NCI-H2107 (cell line): ENCODE measurements at places on chromosomes 2 and 18.

DNA sequence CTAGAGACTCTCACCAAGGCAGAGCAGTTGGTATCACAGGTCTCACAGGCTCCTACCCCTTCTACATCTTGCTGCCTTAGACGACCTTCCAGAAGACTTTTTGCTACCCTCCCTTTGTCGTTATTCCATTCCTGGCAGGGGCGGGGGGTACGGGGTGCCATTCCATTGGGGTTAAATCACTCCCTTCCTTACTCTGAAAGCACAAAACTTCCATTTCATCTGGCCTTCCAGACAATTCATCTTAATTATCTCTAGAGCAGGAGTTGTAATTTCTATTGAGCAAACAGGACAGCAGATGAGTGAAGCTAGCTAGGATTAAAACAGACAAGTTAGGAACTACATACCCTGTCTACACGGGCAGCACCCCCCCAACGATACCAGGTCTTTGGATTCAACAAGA lies 276.2 kb upstream of the TANK start:
- DNase-seq = no peak

DNA sequence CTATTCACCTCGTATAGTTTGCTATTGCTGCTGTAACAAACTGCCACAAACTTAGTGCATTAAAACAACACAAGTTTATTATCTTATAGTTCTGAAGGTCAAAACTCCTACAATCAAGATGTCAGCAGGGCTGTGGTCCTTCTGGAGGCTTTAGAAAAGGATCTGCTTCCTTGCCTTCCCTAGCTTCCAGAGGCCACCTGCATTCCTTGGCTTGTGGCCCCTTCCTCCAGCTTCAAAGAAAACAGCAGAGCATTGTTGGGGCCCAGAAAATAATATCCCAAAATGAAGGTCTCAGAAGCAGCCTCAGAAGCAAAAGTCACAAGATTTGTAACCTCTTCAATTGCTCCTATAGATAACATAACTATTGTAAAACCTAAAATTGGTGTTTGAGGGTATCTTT lies 100.6 kb downstream of the HNRNPLL start:
- DNase-seq = no peak

DNA sequence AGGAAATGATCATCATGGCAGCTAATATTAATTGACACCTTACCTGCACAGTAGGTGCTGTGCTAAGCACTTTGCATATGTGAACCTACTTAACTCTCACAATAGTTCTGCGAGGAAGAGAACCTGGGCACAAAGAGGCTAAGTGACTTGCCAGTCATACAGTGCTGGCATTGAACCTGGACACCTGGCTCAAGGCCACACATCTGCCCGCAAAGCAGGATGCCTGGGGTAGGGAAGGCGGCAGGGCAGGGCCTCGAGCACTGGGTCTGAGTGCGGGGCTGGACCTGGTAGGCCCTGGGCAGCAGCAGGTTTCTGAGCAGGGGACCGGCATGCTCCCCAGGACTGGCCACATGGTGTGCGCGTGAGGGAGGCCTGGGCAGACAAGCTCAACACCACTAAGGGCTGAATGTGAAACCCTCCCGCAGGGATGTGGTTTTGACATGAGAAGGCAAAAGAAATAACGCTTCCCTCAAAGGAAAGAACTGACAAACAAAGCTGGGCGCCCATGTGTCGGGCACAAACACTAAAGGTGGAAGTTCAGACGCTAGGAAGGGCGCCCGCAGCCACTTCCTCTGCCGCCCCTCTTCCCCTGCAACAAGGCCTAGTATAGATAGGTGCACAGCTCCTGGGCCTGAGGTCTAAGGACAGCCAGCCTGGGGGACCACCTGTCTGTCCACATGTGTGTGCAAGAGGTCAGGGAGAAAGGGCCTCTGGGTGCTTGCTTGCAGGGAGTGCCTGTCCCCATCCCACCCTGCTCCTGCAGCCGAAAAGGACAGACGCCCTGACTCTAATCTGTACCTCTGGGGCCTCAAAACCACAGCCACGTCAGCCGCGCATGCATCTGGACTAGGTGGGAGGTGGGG lies 92.5 kb downstream of the ZFP36L2 start:
- DNase-seq = no peak

DNA sequence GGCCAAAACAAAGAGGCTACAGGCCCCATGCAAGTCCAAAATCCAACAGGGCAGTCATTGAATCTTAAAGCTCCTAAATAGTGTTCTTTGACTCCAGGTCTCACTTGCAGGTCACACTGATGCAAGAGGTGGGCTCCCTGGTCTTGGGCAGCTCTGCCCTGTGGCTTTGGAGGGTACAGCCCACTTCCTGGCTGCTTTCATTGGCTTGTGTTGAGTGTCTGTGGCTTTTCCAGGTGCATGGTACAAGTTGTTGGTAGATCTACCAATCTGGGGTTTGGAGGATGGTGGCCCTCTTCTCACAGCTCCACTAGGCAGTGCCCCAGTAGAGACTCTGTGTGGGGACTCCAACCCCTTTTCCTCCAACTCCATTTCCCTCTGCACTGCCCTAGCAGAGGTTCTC lies 115.8 kb upstream of the ALKAL2 start:
- no peak for DNase-seq

GRCh38 chr2:86195808-86196387 lies 636 bp upstream of the IMMT start:
- DNase-seq = no peak

- DNase-seq = no peak
These were observed 103.5 kb downstream of the SPTBN1 start for GRCh38 chr2:54559593-54560145.

- DNase-seq = no peak
These were observed 61.3 kb upstream of the CSRNP3 start for GRCh38 chr2:165408186-165408585.

DNA sequence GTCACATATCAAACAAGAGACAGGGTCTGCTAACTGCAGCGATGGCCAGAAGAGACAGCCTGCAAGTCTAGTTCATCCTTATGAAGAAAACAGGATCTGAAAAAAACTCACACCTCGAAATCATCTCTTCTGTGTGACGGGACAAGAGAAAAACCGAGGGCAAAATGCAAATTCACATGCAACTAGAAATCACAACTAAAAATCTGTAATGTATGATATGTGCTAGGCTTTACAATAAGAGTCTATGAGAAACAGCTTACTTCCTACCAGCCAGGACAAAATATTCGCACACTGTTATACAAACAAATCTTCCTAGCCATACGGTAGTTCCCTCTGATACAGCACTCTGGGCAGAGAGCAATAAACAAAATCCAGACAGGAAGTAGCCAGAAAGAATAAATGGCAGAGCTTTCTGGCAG lies 48.8 kb downstream of the ANKRD44 start:
- no peak for DNase-seq

DNA sequence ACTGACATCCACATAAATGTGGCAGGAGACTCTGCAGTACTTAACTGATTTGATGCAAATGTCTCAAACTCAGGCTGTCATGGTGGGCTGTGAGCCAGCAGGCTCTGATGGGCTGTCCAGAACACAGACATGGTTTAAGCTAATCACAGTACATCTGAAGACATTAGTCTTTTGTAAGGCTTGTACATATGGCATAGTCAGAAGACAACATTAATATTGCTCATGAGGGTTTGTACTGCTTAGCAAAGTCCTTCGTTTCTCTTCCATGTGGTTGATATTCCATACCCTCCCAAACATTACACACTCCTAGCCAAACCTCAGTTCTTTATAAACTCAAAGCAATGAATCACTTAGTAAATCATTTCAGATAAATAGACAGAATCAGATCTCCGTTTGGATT lies 330.6 kb downstream of the RND3 start:
- DNase-seq = no peak

DNA sequence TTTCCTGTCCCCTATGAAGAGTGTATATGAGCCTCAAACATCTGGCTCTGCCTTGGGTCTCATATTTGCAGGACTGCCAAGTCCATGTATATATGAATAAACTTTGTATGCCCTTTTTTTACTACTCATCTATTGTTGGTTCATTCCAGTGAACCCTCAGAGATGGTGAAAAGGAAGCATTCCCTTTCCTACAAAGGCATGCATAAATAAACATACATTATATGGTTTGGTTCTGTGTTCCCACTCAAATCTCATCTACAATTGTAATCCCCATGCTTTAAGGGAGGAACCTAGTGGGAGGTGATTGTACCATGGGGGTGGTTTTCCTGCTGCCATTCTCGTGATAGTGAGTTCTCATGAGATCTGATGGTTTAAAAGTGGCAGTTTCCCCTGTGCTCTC lies 534.2 kb downstream of the SPAG16 start:
- no peak for DNase-seq

- no peak for DNase-seq
These were observed 3.5 kb upstream of the CHRNG start for GRCh38 chr2:232535761-232536530.

DNA sequence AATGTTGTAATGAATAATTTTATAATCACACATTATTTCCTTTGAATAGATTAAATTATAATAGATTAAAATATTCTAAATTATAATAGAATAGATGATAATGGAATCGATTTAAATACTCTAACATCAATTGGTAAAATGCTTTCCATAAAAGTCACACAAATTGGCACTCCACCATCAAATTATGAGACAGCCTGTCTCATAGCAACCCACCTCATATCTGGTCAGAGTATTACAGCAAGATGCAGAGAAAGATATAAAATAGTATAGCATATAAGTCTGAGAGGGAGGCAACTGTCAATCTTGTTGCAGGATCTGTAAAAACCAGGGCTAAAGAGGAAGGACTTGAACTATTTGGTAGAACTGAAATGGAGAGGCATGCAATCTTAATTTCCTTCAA lies 98.4 kb upstream of the NCKAP5 start:
- DNase-seq = no peak

DNA sequence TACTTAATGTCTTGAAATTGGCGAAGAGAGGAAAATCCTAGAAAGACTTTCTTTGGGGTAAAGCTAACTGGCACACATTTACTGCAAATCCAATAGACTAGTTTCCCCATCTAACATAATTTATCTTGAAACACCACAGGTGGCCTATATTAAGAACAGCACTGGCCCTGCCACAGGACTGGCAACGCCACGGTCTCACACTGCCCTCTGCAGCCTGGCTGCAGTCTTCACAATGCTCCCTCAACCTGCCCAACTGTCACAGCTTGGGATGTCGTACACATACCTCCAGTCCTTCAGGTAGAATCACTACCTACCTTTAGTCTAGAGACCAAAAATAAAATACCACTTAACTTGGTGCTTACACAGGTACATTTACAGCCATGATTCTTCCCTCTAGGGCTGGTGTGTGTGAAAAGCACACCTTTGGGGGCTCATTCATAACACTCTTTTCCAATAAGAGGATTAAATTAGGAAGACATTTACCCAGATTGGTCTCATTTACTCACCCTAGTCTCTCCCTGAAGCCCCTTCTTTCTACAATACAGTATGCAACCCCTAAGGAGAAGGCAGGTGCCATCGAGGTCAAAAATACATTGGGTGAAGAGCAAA lies 222.2 kb downstream of the C1D start:
- peak; percentile 27 for DNase-seq

DNA sequence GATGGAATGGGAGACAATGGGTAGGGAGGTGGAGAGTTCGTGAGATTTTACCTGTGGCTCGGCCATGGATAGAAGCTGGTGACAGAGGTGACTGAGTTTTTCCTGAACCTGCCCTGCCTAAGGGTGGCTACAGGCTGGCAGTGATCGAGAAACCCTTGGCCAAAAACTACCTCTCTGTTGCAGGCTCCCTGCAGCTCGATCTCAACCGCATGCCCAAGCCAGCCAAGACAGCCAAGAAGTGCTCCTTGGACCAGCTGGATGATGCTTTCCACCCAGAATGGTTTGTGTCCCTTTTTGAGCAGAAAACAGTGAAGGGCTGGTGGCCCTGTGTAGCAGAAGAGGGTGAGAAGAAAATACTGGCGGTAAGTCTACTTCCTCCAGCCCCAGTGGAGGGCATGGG lies 225.5 kb downstream of the DYSF start:
- DNase-seq = no peak

- DNase-seq = no peak
These were observed 699.3 kb downstream of the NR4A2 start for GRCh38 chr2:155633060-155633839.

GRCh38 chr2:1489486-1489885 lies 76.2 kb downstream of the TPO start:
- DNase-seq = no peak

- DNase-seq = no peak
These were observed 71.6 kb downstream of the UBE2E3 start for GRCh38 chr2:181051861-181052522.

GRCh38 chr18:49874238-49874637 lies 60.9 kb upstream of the ACAA2 start:
- no peak for DNase-seq

- peak; percentile 3 for DNase-seq
These were observed 118.2 kb downstream of the GBX2 start for GRCh38 chr2:236049981-236050380.

GRCh38 chr2:128467321-128467969 lies 148.8 kb upstream of the HS6ST1 start:
- DNase-seq = no peak

DNA sequence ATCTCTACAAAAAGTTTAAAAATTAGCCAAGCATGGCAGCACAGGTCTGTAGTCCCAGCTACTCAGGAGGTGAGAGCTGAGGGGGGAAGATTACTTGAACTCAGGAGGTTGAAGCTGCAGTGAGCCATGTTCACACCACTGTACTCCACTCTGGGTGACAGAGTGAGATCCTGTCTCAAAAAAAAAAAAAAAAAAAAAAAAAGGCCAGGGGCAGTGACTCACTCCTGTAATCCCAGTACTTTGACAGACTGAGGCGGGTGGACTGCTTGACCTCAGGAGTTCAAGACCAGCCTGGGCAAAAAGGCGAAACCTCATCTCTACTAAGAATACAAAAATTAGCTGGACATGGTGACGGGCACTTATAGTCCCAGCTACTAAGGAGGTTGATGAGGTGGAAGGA lies 37.0 kb downstream of the PUM2 start:
- DNase-seq = no peak

GRCh38 chr2:71685073-71685848 lies 231.9 kb downstream of the DYSF start:
- no peak for DNase-seq

DNA sequence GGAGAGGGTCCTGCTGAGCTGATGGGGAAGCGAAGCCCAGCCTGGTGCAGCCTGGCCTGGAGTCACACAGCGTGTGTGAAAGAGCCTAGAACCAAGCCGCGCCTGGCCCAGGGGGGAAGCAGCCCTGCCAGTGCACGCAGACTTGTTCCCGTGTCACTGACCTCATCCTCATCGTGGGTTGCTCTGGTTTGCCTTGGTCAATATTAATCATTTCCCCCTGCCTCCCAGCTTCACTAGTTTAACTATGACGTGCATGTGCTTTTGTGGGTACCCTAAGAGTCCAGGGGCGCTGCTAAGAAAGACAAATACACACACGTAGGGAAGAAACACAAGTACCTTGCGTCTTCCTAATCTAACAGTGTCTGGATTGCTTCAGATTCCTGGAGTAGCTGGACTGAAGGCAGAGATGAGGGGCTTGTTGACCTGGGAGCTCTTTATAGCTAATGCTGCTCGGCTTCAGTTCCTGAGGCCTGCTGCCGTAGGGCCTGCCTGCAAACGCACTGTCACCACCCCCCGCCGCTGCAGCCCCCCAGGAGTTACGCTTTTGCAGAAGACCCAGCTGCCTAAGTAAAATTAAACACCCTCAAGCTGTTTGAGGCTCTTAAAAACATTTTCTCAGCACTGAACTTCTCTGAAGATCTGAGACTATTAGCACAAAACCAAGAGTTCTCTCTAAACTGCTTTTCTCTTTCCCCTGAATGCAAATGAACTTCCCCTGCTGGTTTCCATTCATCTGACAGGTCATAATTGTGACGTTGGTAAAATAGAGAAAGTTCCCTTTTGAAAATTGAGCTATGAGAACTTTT lies 159.2 kb downstream of the FAM210A start:
- DNase-seq = no peak

- DNase-seq = no peak
These were observed 31.1 kb downstream of the KIF5C start for GRCh38 chr2:148906124-148906523.

GRCh38 chr18:4755848-4756247 lies 300.7 kb upstream of the DLGAP1 start:
- DNase-seq = no peak
